ENCODE measurements at places on chromosomes 7 and 10.

DNA sequence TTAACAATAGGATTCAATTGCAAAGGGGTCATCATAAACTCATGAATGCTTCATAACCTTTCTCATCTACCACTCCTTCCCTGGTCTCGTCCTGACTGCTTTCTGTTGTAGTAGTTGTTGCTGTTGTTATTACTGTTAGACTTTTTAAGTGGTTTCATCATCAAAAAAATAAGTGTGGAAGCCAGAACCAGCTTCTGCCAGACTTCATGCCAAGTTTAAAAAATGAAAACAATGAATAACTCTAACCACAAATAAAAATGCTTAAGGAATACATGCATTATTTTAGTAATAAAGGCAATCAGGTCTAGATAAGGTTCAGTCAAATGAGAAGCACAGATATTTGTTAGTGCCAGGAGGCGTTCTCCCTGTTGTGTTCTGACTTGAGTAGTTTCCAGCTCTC is 85.4 kb downstream of the PCLO start:
- no peak for DNase-seq

DNA sequence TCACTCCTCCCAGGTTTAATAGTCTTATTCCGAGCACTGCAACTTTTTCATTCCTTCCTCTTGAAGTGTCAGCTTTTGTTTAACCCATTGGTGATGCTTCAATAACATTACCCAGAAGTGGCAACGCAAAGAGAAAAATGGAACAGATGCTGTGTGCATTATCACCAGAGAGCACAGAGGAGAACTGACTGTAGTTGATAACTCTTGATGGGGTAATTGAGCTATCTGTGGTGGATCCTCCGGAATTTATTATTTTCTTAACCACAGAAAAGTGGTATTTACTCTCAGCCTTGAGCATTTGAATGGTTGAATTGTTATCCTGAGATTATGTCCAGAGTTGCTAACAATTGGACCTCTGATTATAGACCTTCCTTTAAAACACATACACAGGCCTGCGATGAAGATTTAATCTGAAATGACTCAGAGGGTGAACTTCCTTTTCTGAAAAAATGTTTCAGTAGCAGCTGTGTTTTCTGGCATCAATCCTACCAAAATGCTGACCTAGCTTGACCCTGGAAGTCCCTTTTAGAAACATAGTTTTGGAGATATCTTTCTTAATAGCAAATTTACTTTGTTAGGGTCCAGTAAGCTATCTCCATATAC is 1584.4 kb upstream of the LRRTM3 start:
- DNase-seq = no peak

DNA sequence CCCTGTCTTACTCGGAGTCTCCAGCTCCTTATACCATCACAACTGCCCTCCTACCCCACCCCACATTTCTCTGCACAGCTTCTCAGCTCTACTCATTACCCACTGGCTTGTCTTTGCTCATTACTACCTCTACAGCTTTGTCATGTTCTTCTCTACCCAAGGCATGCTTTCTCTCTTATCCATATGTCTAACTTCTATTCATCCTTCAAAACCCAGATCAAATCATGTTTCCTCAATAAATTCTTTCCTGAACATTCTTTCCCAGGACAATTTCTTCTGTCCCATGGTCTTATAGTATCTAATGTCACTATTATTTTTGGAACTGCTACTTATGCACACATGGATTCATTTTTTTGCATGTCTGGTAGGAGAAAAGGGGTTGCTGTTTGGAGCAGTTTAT is 231.4 kb downstream of the PTEN start:
- DNase-seq = no peak

DNA sequence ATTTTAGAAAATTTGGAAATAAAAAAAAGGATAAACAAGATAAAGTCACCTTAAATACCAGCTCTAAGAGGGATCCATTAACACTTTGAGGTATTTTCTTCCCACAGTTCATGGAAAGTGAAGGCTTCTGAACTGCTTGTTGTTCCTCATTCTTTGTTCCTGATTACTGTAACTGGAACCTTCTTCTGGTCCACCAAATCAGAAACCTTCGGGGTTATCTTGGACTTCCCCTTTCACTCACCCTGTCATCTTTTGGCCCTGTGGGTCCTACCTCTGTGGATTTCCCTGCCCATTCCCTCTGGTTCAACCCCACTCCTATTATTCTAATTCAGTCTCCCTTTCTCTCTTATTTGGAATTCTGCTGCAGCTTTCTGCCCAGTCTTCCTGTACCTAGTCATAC is 116.5 kb upstream of the PRPS1L1 start:
- no peak for DNase-seq

DNA sequence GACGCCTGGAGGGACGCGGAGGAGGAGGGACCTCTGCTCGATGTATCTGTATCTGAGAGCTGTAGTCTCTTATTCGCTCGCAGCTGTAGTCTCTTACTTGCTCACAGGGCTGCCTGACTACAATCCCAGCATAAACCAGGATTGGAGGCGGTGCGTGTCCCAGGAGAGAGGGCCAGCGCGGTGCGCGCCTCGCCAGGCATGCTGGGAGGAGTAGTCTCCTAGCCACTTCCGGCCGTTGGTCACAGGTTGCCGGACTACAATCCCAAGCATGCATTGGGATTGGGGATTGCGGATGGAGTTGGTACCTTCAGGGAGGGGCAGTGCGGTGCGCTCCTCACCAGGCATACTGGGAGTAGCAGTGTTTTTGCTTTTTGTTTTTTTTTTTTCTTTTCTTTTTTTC is 421.7 kb upstream of the NUPR2 start:
- peak; percentile 1 for DNase-seq

DNA sequence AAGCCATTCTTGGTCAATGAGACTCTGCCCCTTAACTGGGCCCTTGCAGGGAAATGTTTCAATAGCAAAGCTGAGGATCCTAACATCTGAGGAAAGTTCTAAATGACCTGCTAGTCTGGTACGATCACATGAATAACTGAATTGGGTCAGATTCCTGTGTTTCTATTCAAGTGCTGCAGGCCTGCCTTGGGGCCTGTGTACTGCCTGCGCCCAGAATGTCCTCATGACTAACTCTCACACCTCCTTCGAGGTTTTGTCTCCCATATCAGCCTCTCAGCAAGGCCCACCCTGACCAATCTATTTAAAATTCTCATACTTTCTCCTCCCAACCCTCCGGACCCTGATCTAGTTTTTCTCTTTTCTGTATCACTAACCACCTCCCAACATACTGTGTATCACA is 4.4 kb downstream of the JAZF1 start:
- no peak for DNase-seq

DNA sequence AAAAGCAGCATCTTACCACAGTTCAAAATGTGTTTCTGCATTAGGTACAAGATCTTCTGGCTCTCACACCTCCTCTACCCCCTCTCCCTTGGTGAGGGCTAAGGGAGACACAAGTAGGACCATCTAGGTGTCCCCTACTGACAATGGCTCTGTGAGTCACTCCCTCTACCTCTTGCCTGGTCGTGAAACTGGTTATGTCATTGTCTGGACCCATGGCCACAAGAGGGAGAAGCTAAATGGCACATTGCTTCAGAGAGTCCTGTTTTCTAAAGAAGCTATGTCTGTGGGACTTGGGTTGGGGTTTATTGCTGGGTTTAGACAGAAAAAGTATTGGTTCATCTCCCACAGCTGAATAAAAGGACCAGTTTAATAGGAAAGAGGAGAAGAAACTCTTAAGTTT is 4.0 kb upstream of the PLXNA4 start:
- no peak for DNase-seq

- DNase-seq = no peak
These were observed 22.0 kb downstream of the HECTD2 start for GRCh38 chr10:91432175-91432574.

- no peak for DNase-seq
These were observed 22.8 kb upstream of the FAM20C start for GRCh38 chr7:169276-170172.

DNA sequence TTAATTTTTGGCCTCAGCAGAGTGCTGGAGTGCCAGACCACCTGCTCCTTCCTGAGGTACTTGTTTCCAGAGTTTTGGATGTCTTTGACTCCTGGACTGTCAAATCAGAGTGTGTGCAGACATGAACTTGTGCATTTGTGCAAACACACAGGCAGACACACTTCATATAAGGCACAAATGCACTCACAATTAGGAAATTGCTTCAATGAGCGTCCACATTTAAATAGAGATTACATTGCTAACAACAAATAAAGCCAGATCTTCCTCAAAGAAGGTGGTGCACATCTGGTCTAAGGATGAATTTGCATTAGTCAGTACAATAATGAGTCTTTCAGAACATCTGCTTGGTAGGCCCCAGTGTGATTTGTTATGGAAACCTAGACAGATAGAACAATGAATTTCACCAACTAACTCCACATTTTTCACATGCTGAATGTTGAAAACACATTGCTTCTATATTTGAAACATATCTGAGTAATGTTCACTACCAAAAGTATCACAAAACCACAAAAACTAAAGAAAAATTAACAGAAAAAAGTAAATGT is 266.7 kb upstream of the INHBA start:
- no peak for DNase-seq

- DNase-seq = no peak
These were observed 21.9 kb upstream of the SEMA3A start for GRCh38 chr7:84216472-84216871.

DNA sequence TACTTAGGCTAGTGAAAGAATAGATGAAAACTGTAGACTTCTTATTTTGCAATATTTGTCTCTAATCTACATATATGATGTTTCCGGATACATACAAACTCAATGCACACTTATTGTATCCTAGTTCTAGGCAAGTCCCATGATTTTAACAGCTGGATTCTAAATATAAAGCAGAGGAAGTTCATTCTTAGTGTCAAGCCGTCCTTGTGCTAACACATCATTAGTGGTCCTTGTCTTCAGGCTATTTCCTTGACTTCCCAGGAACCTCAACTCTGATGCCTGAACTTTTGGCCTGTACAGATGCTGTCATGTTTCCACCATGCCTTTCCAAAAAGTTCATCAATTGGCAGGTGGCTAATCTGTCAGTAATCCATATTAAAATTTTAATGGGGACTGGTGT is 301.9 kb upstream of the DGKB start:
- no peak for DNase-seq

- DNase-seq = no peak
These were observed 36.5 kb downstream of the NPS start for GRCh38 chr10:127585519-127586023.

DNA sequence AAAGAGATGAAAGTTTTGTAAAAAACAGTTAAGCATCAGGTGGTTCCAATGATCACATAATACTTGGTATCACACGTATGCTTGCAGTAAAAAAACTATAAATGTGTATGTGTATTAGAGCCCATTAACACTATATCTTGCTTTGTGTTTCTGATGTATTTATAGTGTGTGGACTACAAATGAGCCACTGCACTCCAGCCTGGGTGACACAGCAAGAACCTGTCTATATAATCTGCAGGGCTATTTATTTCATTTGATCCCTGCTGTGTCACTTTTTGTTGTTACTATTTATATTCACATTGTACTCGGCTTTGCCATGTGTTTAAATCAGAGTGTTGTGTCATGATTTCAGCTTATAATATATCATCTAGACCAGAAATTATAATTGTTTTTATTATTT is 487.8 kb upstream of the TEX47 start:
- no peak for DNase-seq

GRCh38 chr10:11270135-11270857 is 252.6 kb downstream of the CELF2 start:
- DNase-seq = peak; percentile 57

GRCh38 chr10:48414778-48415177 is 108.3 kb downstream of the MAPK8 start:
- no peak for DNase-seq

DNA sequence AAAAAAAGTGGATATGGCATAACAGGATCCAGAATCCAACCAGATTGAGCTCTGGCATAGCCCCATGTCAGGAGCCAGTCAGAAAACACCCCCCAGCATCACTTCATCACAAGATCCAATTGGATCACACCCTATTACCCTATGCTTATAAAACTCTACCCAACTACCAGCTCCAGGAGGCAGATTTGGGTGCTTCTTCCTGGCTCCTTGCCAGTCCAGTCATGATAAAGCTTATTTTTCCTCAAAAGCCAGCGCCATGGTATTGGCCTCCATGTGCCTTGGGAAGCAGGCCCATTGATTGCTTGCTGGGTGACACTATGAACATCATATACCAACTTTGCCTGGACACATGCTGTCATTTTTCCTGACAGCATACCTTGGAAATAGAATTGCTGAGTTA is 281.4 kb upstream of the MKLN1 start:
- DNase-seq = no peak

DNA sequence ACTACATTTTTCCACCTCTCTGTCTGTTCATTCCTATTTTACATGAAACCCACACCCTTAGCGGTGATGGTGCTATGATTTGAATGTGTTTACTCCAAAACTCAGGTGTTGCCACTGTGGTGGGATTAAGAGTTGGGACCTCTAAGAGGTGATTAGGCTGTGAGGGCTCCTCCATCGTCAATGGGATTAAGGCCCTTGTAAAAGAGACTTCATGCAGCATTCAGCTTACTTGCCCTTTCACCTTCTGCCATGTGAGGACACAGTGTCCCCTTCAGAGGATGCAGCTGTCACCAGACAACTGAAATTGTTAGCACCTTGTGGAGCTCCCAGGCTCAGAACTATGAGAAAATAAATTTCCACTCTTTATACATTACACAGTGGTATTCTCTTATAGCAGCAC is 182.2 kb downstream of the NOC3L start:
- DNase-seq = no peak

GRCh38 chr7:67843615-67844014 is 847.0 kb downstream of the TYW1 start:
- DNase-seq = no peak

GRCh38 chr7:28347475-28348318 is 64.6 kb upstream of the CREB5 start:
- no peak for DNase-seq

- DNase-seq = no peak
These were observed 79.0 kb upstream of the NFE2L3 start for GRCh38 chr7:26073041-26073440.

DNA sequence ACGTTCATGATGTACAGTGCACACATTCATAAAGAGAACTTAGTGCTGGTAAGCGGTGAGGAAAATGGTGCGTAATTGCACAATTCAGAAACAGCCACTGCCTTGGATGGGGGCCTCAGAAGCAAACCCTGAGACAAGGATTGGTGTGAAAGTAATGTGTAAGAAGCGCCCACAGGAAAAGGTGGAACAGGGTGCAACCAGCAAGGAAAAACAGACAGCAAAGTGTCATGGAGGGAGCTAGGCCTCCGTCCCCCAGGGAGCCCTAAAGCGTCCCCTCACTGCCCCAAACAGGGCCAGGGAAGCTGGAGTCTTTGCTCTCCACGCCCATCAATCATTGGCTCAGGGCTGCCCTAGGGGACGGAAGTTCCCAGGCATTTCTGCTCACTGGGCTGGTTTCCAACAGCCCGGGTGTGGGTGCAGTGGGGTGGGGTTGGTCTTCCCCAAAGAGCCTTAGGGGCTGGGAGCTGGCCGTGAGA is 9.6 kb upstream of the C10orf105 start:
- DNase-seq = peak; percentile 24

GRCh38 chr10:12701696-12702095 is 299.8 kb downstream of the CCDC3 start:
- no peak for DNase-seq

DNA sequence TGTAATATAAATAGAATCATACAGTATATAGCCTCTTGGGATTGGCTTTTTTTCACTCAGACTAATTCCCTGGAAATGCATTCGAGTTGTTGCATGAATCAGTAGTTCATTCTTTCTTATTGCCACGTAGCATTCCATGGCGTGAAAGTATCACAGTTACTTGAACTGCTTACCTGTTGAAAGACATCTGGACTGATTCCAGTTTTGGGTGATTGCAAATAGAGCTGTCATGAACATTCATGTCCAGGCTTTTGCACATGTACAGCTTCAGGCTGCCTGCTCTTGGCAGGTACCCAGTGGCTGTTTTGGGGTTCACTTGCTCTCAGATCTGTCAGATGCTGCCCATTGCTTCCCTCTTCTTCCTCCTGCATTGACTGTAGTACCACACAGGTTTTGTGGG is 54.9 kb downstream of the LRGUK start:
- DNase-seq = no peak

Measured in midbrain (tissue), 1 donor.